Activated CD4-positive, CD25-positive, alpha-beta regulatory T cell treated with anti-CD3 and anti-CD28 coated beads, Interleukin-2, amount 50 U/mL, for 16 hours (primary cell): ENCODE measurements at places on chromosomes 6 and 20.

DNA sequence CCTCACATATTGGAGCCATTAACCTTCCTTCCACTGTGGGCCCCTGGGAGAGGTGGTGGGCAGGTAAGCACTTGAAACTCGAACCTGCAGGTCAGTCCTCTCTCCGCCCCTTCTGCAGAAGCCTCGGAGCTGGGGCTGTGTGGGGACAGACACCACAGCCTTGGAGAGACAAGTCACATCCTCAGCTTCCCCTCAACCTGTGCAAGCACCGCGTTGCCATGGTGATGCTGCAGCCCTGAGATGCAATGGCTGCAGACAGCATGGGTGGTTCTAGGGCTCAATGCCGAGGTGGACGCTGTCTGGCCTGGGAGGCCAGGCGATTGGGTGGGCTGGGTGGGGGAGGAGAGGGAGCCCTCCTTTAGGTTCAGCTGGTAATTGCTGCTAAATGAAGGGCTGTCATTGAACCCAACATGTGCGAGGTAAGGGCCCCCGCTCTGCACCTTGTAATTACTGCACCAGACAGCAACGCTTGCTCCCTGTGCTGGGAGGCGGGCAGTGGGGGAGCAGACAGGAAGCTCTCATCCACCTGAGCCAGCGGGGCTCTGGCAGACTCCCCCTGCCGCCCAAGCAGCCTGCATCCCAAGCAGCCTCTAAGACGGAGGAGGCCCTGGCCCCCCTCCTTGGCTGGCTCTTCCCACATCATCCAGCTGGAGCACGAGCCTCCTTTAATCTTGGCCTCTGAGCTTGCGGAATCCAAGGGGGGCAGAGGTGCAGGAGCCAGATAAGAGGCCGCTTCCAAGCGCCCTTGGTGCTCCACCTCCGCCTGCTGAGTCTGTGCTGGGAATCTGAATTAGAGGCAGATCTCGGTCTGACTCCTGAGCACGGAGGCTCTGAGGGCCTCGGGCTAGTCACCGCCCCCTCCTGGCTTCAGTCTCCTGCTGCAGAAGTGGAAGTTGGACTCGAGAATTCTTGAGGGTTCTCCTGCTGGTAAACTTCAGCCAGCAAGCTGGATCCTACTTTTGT lies 39.8 kb upstream of the CDH22 start:
- DNase-seq = no peak

DNA sequence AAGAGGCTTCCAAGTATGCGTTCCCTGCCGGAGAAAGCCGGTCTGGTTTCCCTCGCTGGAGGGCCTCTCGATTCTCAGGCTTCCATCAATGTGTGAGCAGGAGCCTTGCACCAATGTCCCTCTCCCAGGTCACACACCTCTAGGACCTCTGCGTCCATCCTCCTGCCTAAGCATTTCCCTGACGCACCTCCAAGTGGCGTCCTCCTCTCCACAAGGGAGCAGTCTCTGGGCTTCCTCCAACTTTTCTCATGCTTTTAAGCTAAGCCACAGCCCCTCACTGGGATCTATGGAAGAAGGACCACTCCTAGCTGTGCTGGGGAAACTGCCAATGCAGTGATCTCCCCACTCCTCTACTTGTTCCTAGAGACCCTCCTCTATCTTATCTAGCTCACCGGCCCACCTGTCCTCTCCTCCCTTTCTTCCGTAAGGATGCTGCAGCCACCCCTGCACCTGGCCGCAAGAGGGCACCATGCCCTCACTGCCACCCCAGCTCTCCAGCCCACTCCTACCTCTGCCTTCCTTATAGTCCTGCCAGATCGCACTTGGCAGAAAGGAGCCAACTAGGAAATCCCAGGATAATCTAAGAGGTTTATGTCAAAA lies 258.7 kb downstream of the LRFN2 start:
- no peak for DNase-seq

DNA sequence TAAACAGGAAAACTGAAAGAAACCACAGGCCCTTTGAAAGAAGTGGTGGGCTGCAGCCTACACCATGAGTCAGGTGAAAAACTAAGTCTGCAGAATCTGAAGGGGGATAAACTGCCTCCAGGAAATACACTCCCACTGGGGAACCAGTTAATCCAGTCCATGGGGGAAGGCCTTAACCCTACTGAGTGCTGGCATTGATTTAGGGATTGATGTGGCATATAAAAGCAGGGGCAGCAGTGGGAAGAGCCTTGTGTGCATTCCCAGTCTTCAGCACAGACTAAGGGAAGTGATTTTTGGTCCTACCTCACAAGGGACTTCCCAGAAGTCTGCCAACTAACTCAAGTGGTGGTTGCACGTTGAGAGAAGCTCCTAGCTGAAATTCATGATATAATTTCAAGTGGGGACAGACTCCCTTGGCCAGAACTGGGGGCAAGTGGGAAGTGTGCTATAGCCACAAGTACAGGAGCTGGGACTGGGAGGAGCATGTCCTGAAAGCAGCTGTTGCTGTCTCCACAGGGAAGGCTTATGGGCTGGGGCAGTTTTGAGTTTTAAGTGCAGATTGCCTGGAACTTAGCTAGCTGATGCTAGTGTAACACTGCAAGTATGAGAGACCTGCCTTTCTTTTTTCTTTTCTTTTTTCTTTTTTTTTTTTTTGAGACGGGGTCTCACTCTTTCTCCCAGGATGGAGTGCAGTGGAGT lies 31.2 kb downstream of the CITED2 start:
- DNase-seq = no peak

DNA sequence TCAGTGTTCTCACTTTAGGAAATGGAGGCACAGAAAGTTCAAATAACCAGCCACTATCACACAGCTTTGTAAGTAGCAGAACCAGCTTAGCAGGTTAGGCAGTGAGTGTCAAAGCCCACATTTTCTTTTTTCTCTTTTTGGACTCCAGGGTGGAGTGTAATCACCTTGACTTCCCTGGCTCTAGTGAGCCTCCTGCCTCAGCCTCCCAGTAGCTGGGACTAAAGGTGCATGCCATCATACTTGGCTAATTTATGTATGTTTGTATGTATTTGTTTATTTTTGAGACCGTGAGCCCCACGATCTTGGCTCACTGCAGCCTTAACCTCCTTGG lies 7.8 kb upstream of the NCOA3 start:
- DNase-seq = no peak

DNA sequence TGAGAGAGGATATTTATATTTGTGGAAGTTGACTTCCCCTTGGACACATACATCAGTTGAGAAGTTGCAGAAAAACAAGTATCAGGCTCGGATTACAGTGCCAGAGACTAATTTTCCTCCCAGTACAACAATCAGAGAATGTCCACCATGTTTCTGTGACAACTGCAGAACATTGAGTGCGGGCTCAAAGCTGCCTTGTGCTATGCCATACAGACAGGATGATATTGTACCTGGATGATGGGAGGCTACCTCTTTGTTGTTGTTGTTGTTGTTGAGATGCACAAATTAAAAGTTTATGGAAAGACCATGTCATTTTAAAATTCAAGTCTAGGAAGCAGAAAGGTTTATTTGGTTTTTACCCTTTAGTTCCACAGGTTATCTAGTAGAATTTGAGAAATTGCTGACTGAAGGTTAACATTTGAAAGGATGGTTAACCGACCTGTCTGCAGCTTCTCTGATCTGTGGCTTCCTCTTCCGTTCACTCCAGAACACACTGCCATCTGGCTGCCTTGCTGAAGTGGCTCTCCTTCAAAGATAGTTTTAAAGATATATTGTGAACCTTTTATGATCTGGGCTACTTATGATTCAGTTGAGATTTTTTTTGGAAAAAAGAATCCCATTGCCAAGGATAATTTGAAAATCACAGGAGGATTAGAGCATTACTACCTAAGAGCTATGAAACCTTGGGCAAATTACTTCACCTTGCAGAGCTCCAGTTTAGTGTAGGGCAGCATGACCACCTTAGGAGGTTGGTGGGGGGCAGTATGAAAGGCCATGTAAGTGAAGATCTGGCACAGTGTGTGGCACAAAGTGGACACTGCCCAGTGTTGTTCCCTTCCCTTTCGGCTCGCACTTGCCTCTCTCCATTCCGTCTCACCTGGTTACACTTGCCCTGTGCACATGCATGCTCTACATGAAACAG lies 15.9 kb downstream of the TMEM200A start:
- no peak for DNase-seq

GRCh38 chr20:445514-446336 lies 16.6 kb downstream of the TBC1D20 start:
- no peak for DNase-seq

DNA sequence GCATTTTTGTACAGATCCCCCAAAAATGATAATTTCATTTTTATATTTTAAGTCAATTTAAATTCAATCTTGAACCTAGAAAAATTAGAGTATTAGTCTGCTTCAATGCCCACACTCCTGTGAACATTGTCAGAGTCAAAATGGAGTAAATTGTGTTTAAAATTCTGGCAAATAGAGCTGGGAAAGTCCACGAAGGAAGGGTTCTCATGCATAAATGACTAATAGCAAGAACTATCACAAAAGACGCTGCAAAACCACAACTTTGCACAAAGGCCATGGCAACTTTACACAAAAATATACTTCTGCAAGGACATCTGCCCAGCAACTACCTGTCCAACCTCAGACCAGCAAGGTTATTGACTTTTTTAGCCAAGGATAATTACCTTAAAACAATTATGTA lies 203.2 kb upstream of the SMLR1 start:
- no peak for DNase-seq

GRCh38 chr6:132713352-132714134 lies at the start of gene VNN1:
Gene VNN1, minus strand, starts transcription at chr6:132714055. Its CDS starts 20 bp downstream, at chr6:132714035.
- no peak for DNase-seq

GRCh38 chr20:57619051-57619831 lies 985 bp downstream of the ZBP1 start:
- DNase-seq = peak; percentile 44

- no peak for DNase-seq
These were observed 39.2 kb upstream of the LTV1 start for GRCh38 chr6:143803769-143804568.

GRCh38 chr6:148697895-148698440 lies 48.9 kb upstream of the UST start:
- no peak for DNase-seq

DNA sequence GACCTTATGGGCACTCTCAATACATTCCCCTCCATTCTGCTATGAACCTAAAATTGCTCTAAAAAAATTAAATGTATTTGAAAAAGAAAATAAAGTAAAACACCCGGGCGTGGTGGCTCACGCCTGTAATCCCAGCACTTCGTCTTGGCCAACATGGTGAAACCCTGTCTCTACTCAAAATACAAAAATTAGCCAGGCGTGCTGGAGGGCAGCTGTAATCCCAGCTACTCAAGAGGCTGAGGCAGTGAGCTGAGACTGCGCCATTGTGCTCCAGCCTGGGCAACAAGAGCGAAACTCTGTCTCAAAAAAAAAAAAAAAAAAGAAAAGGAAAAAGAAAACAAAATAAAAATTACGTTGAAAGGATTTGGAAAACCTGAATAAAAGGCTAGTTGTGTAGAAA lies 60.5 kb downstream of the CD164 start:
- no peak for DNase-seq

DNA sequence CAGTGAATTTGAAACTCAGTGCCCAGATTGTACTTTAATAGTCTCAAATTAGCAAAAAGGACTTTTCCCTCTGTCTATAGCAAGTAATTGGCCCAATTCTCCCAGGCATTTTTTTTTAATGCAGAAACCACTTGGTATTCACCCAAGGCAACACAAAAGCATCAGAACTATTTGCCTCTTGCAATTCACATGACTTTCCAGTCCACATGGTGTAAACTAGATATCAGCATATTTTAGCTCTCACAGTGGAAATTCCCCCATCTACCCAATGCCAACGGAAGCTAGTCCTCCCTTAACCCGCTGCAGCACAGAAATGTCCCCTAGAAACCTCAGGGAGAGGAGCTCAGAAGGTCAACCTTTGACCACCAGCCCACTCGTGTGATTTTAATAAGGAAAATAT lies 103.4 kb upstream of the CDYL start:
- DNase-seq = no peak

DNA sequence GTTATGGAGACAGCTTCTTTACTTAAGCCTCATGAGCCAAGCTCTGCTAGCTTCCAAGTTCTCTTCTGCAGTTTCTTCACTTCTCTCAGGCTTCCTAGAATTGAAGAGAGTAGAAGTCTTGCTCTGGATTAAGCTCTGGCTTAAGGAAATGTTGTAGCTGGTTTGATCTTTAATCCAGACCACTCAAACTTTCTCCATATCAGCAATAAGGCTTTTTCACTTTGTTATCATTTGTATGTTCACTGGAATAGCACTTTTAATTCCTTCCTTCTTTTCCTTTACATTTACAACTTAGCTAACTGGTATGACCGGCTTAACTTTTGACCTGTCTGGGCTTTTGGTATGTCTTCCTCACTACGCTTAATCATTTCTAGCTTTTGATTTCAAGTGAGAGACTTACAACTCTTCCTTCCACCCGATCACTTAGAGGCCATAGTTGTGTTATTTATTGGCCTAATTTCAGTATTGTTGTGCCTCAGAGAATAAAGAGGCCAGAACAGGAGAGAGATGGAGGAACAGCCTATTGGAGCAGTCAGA lies 236.6 kb upstream of the BMP2 start:
- no peak for DNase-seq
